Adipocyte (in vitro differentiated cells): ENCODE measurements at places on chromosomes 1 and 21.

- DNase-seq: no peak
Measured at GRCh38 chr1:38241594-38242334, 195.2 kb upstream of the POU3F1 start.

DNA sequence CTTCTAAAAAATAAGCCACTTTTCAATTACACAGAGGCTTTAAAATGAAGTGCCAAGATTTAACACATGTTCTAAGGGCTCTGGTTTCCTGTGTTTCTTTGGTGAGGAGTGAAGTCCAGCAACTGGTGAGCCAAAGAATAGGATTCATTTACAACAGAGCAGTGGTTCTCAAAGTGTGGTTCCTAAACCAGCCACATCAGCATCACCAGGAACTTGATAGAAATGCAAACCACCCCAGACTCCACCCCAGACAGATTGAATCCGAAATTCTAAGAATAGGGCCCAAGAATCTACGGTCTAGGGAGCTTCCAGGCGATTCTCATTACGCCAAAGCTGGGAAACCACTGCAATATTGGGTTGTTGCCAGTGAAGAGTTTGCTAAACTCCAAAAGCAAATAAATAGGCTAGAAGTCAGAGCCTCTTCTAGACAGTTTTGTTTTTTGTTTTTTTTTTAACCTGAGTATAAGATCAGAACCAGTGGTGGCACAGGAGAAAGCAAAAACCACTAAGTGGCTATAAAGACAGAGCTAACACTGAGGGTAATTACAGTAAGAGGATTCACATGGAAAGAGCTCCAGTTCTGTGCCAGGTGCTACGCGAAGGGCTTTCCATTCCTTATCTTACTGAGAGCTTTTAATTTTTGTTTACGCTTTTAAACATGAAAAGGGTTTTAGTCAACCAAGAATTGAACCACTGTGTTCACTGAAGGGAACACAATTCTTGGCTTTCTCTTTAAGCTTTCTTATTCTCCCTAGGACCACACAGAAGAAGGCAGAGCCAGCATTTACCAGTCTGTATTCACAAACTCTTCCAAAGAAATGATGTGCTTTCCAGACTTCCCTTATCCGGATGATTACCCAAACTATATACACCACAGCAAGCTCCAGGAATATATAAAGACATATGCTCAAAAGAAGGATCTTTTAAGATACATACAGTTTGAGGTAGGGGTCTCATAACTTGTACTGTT, 42.4 kb upstream of the FMO2 start:
- no peak for DNase-seq

GRCh38 chr1:111176678-111177077, 23.8 kb downstream of the DENND2D start:
- DNase-seq: no peak

DNA sequence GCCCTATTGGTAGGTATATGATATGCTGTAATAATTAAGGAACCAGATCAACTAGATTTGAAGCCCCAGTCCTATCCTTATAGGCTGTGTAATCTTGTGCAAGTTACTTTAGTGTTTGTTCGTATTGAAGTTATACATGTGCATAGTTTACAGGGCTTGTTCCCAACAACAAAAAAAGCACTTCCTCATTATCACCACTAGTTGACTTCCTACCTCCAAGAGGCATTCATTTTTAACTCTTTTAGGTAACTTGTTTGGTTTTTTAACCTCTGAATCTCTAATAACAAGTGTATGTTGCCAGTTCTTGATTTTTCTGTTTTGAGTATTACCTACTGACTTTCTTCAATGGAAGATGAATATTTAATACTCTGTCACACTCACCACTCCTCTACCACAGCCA, 71.9 kb downstream of the ST3GAL3 start:
- no peak for DNase-seq

GRCh38 chr1:162380061-162380846, 1.3 kb upstream of the C1orf226 start:
- no peak for DNase-seq
